ENCODE measurements at places on chromosomes 2 and 18. TPM values are rescaled to one million over a fixed set of nuclear protein-coding genes. Genes with fewer than 3 reads are reported as not detected.

- no peak for DNase-seq
Measured at GRCh38 chr2:169146220-169146619, 76.9 kb downstream of the DHRS9 start.

DNA sequence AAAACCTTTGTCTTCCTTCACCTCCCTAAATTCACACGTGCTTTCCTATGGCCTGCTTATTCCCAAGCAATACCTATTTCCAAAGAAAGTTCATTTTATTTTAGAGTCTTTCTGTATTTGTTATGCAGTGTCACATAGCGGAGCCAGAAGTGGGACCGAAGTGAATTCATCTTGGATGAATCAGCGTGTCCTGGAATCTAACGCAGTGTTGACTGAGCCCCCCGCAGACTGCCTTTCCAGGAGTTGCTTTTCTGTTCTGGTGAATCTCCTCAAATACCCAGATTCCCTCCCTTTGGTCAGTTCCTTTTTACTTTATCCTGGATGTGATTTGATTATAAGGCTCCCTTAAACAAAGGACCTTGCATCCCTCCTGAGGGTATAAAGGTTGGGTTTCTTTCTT, 10.8 kb downstream of the ALPP start:
- DNase-seq, result no peak

- peak; percentile 19 for DNase-seq
Measured at GRCh38 chr2:223832241-223832903, 5.0 kb downstream of the AP1S3 start.

GRCh38 chr18:11260961-11261461, 111.6 kb upstream of the PIEZO2 start:
- peak; percentile 12 for DNase-seq

The LTBP1 gene
- 32.1 TPM for total RNA-seq

The ANKRD30B gene
- not detected for total RNA-seq

The NYAP2 gene
- total RNA-seq, result not detected
